GM12892 (cell line): ENCODE measurements at places on chromosomes 1 and 21.

DNA sequence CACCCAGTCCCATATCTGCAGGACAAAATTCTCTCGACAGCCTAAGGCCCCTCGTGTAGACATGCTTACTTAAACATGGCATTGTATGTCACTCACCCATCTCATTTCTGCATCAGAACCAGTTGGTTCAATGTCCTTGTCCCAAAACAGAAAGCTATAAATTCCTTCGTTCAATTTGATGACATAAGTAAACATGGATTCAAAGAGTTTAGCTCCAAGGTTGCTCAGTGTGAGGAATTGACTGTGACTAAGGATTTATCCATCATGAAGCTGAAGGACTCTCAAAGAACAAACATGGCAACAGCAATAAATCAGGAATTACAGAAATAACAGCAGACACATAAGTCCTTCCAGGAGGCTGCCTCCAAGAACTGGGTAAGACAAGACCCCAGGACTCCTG lies 237.2 kb downstream of the TOMM20 start:
- no peak for DNase-seq

- DNase-seq = peak; percentile 47
These were observed 8.4 kb upstream of the SLC37A1 start for GRCh38 chr21:42505090-42505726.

DNA sequence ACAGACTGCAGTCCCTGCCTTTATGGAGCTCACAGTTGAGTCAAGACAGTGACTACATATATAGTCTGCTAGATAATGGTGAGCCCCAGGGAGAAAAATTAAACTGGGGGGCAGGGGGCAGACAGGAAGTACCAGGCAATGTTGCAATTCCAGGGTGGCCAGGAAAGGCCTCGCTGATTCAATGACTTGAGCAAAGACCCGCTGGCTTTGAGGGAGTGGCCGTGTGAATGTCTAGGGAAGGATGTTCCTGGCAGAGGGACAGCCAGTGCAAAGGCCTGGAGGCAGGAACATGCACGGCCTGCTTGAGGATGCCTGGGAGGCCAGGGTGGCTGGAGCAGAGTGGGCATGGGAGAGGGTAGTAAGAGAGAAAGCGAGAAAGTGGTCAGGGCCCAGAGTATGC lies 23.0 kb upstream of the EPHA8 start:
- no peak for DNase-seq

DNA sequence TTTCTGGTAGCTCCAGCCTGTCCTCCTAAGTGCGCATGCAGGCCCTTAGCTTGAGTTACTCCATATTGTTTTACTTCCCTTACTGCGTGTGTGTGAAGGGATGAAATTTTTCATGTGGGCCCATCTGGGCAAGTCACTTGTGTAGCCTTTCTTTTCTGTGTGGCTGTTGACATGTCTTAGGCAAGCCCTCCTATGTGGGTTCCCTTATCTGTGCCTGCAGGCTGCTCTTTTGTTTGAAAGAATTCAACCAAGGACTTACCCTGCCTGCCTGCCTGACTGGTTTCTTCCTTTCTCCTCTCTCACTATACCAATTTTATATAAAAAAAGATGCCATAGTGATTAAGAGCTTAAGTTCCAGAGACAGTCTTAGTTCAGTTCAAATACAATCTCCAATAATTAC lies 249.3 kb downstream of the ATG4C start:
- DNase-seq = no peak

- DNase-seq = no peak
These were observed 72.0 kb downstream of the EPB41 start for GRCh38 chr1:28986306-28986910.

- DNase-seq = no peak
These were observed 49.5 kb upstream of the S1PR1 start for GRCh38 chr1:101187297-101187696.

GRCh38 chr1:75583282-75583681 lies 27.6 kb downstream of the SLC44A5 start:
- DNase-seq = no peak

DNA sequence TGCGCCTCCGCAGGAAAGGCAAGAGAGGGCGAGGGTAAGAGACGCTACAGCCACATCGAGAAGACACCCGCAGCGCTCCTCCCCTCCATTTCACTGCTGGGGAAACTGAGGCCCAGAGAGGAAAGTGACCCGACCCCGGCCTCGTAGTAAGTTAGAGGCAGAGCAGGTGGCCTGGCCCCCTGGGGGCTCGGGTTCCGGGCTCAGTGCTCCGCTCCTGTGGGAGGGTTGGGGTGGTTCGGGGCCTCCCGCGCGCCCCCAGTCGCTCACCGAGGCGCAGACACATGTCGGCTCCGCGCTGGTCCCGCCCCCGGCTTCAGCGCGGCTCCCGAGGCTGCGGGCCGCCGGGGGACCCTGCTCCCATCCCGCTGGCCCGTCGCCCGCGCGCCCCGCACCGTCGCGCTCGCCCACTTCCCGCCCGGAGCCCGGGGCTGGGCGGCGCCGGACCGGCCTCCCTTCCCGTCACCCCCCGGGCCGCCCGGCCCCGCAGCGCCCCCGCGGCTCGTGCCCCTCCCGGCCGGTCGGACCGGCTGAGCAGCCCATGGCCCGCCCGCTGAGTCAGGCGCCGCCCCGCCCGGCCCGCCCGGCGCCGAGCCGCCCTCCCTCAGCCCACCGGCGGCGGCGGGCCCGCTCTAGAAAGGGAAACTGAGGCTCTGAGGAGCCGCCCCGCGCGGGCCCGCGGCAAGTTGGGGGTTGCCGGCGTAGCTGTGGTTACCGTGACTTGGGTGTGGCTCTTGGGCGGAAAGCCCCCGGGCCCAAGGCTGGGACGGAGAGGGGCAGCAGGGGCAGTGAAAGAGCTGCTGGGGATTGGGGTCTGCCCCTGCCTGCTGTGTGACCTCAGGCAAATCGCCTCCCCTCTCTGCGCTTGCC lies at the start of gene TMEM54:
Gene TMEM54 (minus strand): TSS at position 434 of the 867 bp plus-strand sequence. CDS start 151 bp downstream, at position 283.
- no peak for DNase-seq

DNA sequence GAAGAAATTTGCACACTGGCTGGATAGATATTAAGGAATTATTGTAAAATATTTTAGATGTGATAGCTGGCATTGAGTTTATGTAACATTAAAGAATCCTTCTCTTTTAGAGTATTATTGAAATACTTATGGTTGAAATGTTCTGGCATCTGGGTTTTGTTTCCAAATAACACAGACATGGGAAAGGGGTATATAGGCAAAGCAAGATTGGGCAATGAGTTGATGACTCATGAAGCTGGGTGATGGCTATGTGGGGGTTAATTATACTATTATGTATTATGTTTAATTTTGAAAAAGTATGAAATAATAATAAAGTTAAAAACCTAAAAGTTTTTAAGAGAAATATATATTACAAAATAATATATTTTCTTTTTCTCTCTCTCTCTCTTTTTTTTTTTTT lies 12.5 kb upstream of the PTPN14 start:
- no peak for DNase-seq

DNA sequence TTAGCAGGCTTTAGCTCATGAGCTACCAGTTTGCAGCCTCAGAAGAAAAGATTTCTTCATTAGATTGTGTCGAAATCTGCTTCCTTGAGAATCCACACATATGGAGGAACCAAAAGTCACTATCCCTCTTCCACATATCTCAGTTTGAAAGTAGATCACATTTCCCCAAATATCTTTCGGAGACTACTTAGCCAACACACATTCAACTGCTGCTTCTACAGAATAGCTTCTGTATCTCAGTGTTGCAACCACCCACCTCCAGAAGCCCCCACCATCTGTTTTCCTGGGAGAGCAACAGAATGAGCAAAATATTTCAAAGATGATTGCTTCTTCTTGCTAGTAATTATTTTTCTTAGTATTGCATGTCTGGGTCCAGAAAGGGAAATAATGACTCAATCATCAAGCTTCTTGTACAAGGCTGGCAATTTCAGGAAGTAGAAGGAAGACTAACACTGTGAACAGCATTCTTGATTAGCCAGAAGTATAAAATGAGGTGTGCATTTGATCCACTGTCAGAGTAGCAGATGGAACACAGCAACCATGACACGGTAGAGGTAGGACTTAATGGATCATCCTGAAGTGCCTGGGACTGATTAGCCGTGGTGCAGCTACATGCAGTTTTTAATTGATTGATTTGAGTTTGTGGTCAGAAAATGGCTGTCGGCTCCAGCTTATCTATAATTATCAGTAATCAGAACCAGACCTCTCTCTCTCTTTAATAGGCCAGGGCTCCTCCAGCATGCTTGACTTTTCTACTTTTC lies 24.9 kb downstream of the ZC3H11B start:
- DNase-seq = no peak

DNA sequence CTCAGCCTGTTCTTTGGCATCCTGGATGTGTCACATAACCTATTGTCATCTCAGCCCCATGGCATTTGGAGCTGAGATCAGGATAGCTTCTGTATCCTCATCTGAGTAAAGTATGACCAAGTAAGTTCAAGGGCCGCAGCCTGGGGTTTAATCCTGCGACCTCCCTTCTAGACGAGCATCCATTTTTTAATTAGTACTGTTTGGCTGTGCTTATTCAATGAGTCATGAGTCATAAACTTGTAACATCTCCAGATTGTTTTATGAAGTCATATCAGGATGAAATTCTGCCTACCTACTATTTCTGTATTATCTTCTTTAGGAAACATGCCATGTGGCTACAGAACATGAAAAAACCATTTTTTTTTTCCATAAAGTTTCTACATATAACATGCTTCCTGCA lies 119.1 kb downstream of the ERG start:
- DNase-seq = no peak

- no peak for DNase-seq
These were observed 1.5 kb upstream of the KCNH1 start for GRCh38 chr1:211135342-211135950.

- DNase-seq = no peak
These were observed 109.2 kb upstream of the RUNX3 start for GRCh38 chr1:25039229-25039628.

DNA sequence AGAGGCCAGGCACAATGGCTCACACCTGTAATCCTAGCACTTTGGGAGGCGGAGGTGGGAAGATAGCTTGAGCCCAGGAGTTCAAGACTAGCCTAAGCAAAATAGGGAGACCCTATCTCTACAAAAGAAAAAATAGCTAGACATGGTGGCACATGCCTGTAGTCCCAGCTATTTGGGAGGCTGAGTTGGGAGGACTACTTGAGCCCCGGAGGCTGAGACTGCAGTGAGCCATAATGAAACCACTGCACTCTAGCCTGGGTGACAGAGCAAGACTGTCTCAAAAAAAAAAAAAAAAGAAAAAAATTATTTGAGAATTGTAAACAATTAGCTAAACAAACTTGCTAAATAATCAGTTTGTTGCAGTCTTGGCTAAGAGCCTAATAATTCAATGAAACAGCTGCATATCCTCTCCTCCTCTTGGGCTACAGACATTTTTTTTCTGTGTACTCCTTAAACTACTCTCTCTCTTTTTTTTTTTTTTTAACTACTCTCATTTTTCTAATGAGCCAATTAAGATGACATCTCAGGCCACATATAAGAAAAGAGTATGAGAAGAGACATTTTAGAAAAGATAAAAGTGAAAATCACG lies 10.5 kb upstream of the DNAJB4 start:
- DNase-seq = no peak

DNA sequence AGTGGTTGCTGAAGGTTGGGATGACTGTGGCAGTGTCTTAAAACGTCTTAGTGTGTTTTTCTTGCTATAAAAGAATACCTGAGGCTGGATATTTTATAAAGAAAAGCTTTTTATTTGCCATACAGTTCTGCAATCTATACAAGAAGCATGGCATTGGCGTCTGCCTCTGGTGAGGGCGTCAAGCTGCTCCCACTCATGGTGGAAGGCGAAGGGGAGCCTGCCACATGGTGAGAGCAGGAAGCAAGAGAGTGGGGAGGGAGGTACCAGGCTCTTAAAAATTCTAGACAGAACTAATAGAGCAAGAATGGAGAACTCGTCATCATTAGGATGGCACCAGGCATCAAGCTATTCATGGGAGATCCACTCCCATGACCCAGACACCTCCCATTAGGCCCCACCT lies 140.5 kb downstream of the CACNA1E start:
- no peak for DNase-seq
